ENCODE measurements at places on chromosomes 4 and X.

GRCh38 chr4:184265546-184266351 lies 48.1 kb upstream of the ENPP6 start:
- DNase-seq = peak; percentile 19

- no peak for DNase-seq
Observed at GRCh38 chrX:115582616-115583495, 21.9 kb downstream of the PLS3 start.

DNA sequence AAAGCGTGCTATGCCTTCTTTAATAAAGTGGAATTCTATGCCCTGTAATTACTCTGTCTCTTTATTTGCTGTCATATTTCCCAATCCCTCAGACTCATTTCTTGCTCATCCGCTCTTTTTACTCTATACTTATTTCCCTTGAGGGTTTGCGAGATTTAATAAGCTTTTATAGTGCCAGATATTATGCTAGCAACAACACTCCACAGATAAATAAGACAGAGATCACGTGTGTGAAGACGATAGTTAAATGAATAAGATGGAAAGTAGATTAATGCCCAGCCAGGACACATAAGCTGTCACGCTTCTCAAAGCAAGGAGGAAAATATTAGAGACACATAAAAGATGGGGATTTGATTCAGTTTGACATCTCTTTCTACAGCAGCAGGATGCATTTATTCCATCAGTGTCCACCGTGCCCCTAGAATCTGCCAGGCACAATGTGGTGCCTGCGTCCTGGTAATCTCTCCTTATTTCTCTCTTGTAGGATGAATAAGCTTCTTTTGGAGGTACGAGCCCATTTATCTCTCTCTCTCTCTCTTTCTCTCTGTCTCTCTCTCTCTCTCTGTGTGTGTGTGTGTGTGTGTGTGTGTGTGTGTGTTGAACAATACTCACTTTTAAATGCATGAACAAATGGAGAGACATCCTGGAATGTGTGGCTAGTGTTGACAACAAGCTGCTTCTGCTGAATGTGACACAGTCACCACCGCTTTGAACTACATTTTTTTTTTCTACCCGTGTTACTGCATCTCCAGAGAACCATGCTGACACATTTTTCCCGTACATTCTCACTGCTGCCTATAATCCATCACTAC lies 48.2 kb downstream of the TMEM156 start:
- peak; percentile 53 for DNase-seq

DNA sequence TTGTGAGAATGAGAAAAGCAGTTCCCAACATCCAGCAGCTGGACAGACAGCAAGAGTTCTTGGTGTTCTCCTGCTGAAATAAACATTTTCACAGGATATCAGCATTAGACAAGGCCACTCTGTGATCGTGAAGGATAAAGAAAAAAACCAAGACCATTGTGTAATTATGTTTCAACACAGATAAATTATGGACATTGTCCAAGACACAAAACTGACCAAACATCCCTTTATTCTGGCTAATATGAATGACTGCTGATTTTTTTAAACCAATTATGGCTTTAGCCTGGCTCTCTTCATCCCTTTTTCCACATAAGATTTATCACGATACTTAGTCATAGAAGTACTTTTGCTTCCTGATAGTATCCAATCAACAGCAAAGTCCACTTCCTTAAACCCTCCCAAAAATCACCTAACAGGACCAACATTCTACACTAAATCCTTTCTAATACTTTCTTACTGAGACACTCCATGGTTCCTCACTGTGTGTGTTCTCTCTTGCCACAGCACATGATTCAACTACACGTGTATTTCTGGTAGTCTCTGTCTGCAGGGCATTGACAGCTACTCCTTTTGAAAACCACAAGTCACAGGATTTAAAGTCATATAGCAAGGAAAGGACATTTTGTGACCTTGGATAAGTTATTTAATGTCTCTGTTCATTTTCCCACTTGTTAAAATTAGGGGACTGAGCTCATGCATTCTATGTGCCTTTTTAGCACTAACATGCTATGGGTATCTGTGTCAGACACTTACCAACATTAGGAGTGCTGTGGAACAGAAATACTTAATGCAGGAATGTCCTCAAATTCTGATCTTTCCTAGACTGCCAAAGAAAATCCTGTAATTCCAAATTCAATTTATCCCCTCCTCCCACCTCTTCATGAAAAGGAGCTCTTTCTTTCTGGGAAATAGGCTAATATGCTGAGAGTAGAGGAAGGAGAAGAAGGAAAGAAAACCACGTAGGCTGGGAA lies 137.2 kb upstream of the PGRMC2 start:
- peak; percentile 41 for DNase-seq

DNA sequence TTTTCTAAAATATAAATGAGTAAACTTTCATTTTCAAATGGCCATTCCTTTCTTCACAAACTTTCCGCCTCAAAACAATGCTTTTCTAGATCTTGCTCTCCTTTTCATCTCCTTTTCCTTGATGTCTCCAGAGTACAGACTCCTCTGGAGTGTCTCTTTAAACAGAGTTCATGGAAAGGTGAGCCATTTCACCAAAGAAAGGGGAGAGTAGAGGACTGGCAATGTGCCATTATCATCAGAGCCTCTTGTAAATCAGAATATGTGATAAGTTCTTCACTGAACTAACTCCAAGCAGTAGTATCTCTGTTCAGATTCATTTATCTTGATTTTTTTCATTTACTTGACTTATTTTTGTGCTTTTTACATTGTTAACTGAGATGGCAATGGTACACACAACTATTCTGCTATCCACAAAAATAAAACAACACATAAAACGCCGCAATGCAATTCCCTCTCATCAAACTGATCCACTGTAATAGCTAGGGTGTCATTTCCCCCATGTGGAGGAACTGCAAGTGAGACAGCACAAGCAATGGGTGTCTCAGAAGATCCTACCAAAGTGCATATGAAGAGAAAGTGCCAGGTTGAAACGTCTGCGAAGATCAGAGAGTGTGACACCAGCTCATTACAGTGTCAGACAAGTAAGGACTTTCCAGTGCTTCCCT lies 125.4 kb downstream of the RASL11B start:
- no peak for DNase-seq

GRCh38 chr4:1541449-1542225 lies 135.4 kb upstream of the NKX1-1 start:
- DNase-seq = no peak

GRCh38 chr4:25986807-25987206 lies 72.8 kb downstream of the SMIM20 start:
- no peak for DNase-seq

GRCh38 chr4:181643466-181643865 lies 599.7 kb upstream of the TENM3 start:
- DNase-seq = no peak

DNA sequence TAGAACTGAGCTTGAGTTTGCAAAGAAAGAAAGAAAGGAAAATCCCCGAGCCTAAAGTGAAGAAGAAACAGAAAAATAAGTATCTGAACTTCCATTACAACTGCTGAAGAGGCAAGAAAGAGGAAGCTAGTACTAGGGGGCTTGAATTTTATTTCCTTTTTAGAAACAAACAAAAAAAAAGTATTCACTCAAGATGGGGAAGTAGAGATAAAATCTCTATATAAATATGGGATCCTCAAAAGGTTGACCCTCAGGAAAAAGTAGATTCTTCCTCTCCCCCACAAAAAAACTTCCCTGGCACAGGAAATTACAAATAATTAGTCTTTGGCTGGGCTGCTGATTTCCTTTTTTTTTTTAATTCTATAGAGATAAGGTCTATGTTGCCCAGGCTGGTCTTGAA lies 16.0 kb downstream of the LRBA start:
- no peak for DNase-seq

DNA sequence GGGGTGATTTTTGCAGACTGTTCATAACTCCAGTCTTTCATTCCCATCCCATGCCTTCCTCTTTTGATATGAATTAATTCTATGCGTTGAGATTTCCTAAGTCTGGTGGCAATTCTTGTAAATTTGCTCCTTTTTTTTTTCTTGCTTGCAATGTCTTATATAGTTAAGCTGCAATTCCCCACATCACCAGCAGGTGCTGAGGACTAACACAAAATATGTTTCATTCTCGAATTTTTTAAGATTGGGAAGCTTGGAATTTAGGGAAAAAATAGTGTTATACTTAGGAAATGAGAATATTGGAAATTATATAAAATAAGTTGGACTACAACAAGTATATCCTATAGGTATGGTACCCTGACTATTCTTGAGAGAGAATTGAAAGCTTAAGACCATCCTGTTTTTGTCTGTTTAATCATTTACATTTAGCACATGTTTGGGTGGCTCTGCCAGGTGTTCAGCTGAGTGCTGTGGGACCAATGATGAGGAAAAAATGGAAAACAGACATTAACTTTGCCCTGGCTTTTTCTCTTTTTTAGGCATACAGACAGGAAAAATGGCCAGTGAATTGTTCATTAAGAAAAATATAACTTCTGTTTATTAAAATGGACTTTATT lies 30.2 kb downstream of the AFF2 start:
- DNase-seq = no peak

- DNase-seq = peak; percentile 77
Observed at GRCh38 chr4:120517966-120518365, 404.6 kb downstream of the PRDM5 start.

DNA sequence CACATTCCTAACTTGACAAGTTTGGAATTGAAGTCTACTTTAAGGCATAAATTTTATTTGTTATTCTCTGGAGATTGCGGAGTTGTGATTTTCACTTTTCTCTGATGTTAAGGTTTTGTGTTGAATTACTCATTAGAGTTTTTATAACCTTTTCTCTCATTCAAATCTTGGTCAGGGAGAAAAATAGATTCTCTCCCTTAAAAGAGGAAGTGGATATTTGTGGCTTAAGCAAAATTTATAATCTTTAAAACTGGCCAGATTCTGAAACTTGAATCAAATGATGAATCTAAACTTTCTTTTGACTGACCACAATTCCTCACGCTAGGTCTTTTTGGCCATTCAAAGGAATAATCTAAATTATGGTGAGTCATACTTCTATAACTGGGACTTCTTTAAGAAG lies 361.4 kb downstream of the TEX13C start:
- no peak for DNase-seq

DNA sequence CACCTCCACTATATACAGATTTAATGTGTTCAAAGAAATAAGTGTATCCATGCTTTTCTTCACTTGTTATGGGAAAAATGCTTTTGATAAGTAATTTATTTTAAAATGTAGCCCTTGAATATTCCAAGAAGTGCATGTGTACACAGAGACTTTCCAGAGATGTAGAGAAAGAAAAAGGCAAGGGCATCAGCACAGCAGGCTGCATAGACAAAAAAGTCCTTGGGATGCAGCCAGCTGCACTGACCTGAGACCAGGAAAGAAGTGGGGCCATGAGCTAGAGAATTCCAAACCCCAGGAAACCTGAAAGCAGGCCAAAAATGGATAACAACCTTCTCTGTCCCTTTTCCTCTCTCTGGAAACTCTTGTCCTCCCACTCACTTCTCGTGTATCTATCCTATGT lies 51.6 kb upstream of the PRDM8 start:
- no peak for DNase-seq

DNA sequence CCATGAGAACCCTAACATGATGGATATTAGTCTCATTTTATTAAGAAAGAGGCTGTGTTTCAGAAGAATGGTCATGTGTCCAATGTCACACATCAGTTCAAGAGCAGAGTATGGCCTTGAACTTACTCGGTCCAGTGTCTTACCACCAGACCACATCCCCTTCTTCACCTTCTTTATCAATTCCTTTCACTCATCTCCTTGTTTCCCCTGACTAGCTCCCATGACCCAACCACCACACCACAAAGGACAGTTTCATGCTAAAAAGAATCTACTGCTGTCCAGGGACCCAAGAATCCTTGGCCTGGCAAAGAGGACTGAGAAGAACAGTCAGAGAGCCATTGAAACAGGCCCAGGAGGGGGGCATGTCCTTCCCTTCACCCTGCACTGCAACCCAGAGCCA lies 33.6 kb upstream of the MSN start:
- DNase-seq = no peak

GRCh38 chr4:7487502-7487901 lies 52.8 kb upstream of the PSAPL1 start:
- no peak for DNase-seq

DNA sequence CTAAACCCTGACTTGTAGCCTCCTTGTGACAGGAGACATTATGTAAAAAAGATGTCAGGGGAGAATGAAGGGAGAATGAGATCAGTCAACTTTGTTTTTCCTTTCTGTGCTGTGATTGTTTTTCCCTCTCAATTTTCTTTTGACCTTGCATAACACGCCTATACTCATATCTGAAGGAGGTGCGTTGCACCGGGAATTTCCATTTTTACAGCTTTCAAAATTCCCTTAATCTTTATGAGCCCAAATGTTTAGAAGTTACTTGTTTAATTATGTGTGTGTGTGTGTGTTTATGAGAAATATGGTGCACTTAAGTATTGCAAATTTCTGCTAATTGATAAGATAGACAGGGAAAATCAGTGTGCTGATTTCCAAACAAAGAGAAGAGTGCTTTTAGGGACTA lies 21.6 kb downstream of the SYNPO2 start:
- DNase-seq = no peak

DNA sequence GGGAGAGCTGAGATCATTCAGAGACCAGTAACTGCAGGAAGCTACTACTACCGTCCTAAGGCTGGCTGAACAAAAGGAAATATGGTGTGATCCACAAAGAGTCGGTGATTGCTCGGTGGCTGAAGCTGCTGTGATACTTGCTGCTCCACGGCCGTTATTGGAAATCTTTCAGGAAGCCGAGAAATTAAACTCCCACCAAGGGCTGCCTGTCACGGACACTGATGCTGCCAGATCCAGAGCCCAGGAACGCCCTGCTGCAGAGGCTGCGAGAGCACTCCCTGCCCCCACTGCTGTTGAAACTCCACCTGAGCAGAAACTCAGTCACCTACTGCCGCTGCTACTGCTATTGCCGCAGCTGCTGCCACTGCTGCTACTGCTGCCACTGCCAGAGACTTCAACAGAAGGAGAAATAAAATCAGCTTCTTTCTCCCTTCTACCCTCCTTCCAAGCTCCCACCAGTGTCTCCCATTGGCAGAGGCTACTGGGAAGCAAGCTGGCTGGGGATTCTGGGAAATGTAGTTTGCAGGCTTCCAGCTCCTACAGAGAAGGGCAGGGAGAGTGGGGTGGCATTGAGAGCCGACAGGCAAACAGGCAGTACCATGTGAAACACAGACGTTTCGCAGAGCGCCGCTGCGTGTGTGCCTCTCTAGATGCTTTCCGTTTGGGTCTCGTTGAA lies 126.0 kb upstream of the ENPP6 start:
- DNase-seq = peak; percentile 71

GRCh38 chrX:41025926-41026701 lies 59.1 kb upstream of the USP9X start:
- DNase-seq = no peak

DNA sequence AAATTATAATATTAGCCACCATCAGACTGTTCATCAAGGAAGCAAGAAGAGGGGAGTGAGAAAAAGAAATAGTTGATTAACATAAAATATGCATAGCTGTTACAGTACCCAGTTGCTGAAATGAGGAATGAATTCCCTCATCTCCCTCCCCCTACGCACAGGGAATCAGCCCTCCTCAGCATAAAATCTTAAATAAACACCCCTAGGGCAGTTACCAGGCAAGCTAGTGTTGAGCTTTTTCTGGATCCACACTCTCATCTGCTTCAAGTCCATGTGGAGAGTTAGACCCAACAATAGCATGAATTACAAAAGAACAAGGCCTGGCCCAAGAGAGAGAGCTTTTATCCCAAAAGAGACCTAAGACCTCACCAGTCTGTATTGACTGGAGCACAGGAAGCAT lies 19.0 kb upstream of the SYTL4 start:
- peak; percentile 18 for DNase-seq

Data from HFFc6 (cell line).